ENCODE measurements at places on chromosomes 2 and 18. TPM values are rescaled to one million over a fixed set of nuclear protein-coding genes. Genes with fewer than 3 reads are reported as not detected.
A peak's percentile ranks its signal among the peaks of the same experiment; 100 is the strongest.

GRCh38 chr2:122070241-122070731, 314.8 kb downstream of the TSN start:
- H3K4me3 ChIP-seq = no peak overlapping the region
- no peaks in the 10 kb centered on the region for H3K36me3 ChIP-seq
- H3K27ac ChIP-seq = no peak overlapping the region
- no peak for DNase-seq
- H3K27me3 ChIP-seq = no peaks in the 10 kb centered on the region
- no peaks in the 10 kb centered on the region for H3K4me1 ChIP-seq

DNA sequence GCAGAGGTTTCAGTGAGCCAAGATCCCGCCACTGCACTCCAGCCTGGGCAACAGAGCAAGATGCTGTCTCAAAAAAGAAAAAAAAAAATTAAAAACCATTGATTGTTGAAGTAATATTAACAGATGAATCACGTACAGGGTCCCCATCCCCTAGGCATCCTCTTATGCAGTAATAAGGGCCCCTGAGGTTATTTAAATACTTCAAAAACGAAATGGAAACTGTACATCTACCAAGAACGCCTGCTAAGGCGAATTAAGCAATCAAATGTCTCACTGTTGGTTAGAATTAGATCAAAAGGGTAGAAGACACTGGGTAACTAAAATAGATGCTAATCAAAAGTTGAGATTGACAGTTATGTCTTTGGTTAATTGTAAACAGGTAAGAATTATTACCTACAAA, 7.5 kb downstream of the TRABD2A start:
- no peak overlapping the region for H3K27ac ChIP-seq
- peaks cover 10% of the 10 kb centered on the region for H3K27me3 ChIP-seq
- peaks cover 16% of the 10 kb centered on the region for H3K4me1 ChIP-seq

GRCh38 chr2:64967601-64968000, 21.6 kb upstream of the SLC1A4 start:
- no peak overlapping the region for H3K4me3 ChIP-seq
- no peaks in the 10 kb centered on the region for H3K27me3 ChIP-seq
- H3K36me3 ChIP-seq = no peaks in the 10 kb centered on the region
- H3K27ac ChIP-seq = no peak overlapping the region
- H3K4me1 ChIP-seq = peaks cover 3% of the 10 kb centered on the region
- DNase-seq = no peak

- H3K4me3 ChIP-seq = no peak overlapping the region
- no peak for DNase-seq
- no peak overlapping the region for H3K27ac ChIP-seq
- H3K4me1 ChIP-seq = peaks cover 23% of the 10 kb centered on the region
- H3K27me3 ChIP-seq = no peaks in the 10 kb centered on the region
These were observed 5.3 kb downstream of the ADCY3 start for GRCh38 chr2:24914713-24915112.

GRCh38 chr2:31997653-31998052, 13.2 kb downstream of the MEMO1 start:
- no peak for DNase-seq
- peak overlapping the region; percentile 61 for H3K4me3 ChIP-seq
- peaks cover 53% of the 10 kb centered on the region for H3K4me1 ChIP-seq
- H3K27me3 ChIP-seq = no peaks in the 10 kb centered on the region
- H3K27ac ChIP-seq = peak overlapping the region; percentile 57

- DNase-seq = no peak
- no peak overlapping the region for H3K4me3 ChIP-seq
- H3K36me3 ChIP-seq = peaks cover 4% of the 10 kb centered on the region
These were observed 127.5 kb downstream of the MC4R start for GRCh38 chr18:60245096-60245495.

GRCh38 chr2:147696426-147696825, 148.4 kb upstream of the ACVR2A start:
- H3K4me1 ChIP-seq = no peaks in the 10 kb centered on the region
- no peak overlapping the region for H3K27ac ChIP-seq

Gene CTLA4
- 13.7 TPM for total RNA-seq

GRCh38 chr2:234130777-234131181, 80.3 kb downstream of the SPP2 start:
- no peaks in the 10 kb centered on the region for H3K36me3 ChIP-seq
- H3K27me3 ChIP-seq = no peaks in the 10 kb centered on the region

GRCh38 chr2:211084352-211084751, 528.0 kb downstream of the CPS1 start:
- no peak overlapping the region for H3K4me3 ChIP-seq
- no peak for DNase-seq
- H3K36me3 ChIP-seq = no peaks in the 10 kb centered on the region
- H3K27ac ChIP-seq = no peak overlapping the region

DNA sequence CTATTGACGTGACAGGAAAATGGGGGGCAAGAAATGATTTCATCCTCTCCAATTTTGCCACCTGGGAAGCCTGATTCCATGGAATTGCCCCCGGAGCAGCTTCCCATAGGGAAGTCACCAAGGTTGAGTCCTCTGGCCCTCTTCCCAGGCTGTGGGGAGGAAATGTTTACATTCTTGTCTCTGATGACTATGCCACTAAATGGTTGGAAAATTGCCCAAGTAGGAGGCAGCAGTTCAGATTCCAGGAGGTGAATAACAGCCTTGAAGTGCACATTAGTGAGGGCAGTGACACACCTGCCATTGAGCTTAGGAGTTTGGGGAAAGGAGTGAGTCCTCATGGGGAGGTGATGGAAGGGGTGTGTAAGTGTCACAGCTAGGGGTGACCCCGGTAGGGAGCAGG, 449.2 kb upstream of the DCC start:
- no peak overlapping the region for H3K4me3 ChIP-seq
- no peaks in the 10 kb centered on the region for H3K36me3 ChIP-seq
- no peaks in the 10 kb centered on the region for H3K4me1 ChIP-seq
- DNase-seq = no peak
- H3K27ac ChIP-seq = no peak overlapping the region

Gene RAB27B
- 1.5 TPM for total RNA-seq
